Effector memory CD8-positive, alpha-beta T cell (primary cell): ENCODE measurements at places on chromosomes 12 and 14.
A peak's percentile ranks its signal among the peaks of the same experiment; 100 is the strongest.

DNA sequence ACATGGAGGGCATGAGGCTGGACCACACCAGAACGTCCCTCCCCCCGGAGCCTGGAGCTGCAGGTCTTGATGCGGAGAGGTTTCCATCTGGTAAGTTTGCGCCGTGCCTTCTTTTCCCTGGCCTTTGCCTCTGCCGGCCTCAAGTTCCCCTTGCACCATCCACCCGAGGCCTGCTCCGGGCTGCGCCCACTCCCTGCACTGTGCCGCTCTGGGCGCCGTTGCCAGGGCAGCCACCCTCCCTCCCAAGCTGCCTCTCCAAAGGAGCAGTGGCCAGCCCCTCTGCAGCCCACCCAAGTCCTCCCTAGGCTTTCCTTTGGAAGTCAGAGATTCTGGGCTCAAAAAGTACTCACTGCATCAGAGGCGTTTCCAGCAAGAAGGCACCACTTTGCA is 46.2 kb upstream of the MEG3 start:
- no peaks in the 10 kb centered on the region for H3K36me3 ChIP-seq
- H3K4me1 ChIP-seq: no peaks in the 10 kb centered on the region
- no peak overlapping the region for H3K27ac ChIP-seq
- H3K27me3 ChIP-seq: peaks cover 26% of the 10 kb centered on the region
- H3K4me3 ChIP-seq: no peak overlapping the region
- no peak for DNase-seq

DNA sequence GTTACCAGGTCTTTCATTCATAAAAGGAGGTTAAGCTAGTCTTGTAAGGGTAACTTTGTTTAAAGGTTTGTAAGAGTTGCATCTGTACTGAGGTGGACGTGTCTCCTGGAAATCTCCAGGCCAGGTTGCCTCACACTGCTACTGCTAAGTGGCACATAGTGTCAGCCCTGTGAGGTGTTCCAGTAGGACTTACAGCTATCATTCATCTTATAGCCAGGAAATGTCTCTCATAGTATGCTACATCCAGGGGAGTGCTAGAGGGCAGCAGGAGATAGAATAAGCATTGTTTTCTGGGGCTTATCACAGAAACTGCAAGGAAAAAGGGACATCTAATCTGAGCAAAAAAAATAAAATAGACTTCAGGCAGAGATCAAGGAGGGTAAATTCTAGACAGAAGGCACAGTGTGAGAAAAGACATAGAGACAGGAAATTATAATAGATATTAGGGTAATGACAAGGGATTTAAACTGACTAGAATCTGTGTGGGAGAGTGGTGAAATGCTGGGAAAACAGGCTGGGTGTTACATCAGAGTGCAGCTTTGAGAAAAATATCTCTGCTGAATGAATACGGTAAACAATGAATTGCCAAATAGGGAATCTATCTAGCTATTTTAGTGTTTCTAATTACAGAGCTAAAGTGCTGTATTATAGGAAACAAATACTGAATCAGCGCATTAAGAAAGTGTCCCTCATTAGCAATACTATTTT is 205.1 kb upstream of the ABCD2 start:
- no peak overlapping the region for H3K4me3 ChIP-seq
- H3K27me3 ChIP-seq: no peaks in the 10 kb centered on the region
- no peak overlapping the region for H3K27ac ChIP-seq
- no peaks in the 10 kb centered on the region for H3K4me1 ChIP-seq

DNA sequence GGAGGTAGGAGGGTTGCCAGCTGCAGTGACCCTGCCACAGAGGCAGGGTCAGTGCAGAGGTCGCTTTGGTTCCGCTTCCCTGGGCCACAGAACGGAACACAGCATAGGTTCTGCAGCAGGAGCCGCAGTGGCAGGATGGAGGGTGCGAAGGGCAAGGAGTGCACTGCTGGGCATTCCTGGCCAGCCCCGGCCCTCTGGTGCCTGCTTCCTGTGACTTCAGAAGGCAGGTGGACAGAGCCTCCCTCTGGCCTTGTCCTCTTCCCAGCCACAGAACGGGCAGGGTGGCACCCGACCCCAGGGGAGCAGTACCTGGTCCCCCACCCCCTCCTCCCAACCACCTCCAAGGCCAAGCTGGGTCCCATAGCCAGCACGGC is 37.7 kb downstream of the SLC8B1 start:
- DNase-seq: no peak
- H3K27me3 ChIP-seq: no peaks in the 10 kb centered on the region
- H3K27ac ChIP-seq: no peak overlapping the region

DNA sequence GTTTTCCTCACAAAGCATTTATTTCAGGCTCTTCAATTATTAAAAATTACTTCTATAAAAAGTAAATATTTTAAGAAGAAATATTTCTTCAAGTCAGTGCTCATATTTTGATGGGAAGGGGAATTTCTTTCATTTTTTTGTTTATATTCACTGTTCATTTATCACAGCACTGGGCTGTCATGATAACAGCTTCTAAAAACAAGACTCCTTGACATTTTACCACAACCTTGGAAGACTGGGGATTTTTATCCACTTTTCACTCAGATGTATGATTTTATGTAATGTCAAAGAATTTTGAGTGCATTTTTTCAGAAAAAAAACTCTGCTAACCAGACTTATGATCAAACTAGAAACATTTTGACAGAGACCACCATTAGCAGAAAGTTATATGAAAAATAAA is 149.7 kb downstream of the PHLDA1 start:
- H3K27ac ChIP-seq: no peak overlapping the region
- H3K27me3 ChIP-seq: peaks cover 10% of the 10 kb centered on the region
- no peak for DNase-seq
- H3K4me3 ChIP-seq: no peak overlapping the region
- H3K36me3 ChIP-seq: no peaks in the 10 kb centered on the region

DNA sequence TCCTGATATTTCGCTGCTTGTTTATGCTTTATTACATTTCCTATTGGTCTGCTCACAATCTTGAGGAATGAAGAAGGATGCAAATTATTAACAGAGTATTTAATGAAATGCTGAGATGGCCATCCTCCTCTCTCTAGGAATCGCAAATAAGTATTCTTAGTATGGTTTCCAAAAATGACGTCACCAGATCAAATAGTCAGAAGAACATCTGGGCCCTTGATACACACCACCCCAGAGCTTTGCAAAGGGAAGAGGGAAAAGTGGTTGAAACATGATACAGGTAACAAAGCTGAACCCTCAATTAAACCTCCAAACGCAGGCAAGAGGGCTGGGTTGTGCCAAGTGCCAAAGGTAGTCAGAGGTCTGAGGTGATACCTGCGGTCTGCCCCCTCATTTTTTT is 107.3 kb downstream of the BCL11B start:
- H3K4me3 ChIP-seq: no peak overlapping the region
- peaks cover 23% of the 10 kb centered on the region for H3K36me3 ChIP-seq
- H3K4me1 ChIP-seq: peaks cover 30% of the 10 kb centered on the region
- no peak for DNase-seq

DNA sequence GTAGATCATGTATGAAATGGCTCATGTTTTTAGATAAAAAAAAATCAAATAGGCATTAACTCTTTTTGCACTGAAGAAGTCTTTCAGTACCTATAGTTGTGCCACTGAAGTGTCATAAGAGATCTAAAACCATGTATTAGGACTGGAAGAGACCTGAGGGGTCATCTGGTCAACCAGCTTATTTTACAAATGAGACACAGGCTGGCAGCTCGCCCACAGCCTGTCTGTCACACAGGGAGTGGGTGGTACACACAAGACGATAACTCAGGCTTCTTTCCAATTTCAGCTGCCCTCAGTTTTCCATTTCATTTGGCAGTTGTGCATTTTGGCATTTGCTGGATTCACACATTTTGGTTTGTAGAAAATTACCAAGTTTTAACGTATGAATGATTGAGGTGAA is 34.7 kb downstream of the C12orf75 start:
- DNase-seq: no peak
- peaks cover 10% of the 10 kb centered on the region for H3K4me1 ChIP-seq
- H3K36me3 ChIP-seq: peaks cover 5% of the 10 kb centered on the region

DNA sequence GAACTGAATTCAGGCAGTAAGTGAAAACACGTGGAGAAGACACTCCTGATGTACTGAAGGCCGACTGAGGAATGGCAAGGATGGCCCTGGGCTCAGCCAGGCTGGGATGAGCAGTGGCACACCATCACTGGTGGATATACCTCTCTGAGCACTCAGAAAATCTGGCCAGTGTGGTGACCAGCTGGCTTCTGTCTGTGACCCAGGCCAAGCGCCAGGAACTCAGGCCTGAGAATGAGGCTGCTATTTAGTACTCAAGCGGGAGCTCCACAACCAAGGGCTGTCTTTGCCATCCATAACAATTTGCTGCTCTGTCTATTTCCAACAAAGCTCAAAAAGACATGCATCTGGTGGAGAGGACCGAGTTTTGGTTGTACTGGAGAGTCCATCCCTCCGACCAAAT is 586.3 kb downstream of the BCL11B start:
- peaks cover 6% of the 10 kb centered on the region for H3K27me3 ChIP-seq
- H3K27ac ChIP-seq: no peak overlapping the region
- no peak for DNase-seq
- no peaks in the 10 kb centered on the region for H3K4me1 ChIP-seq

- DNase-seq: no peak
- H3K36me3 ChIP-seq: no peaks in the 10 kb centered on the region
- H3K27ac ChIP-seq: no peak overlapping the region
- peaks cover 8% of the 10 kb centered on the region for H3K4me1 ChIP-seq
- no peak overlapping the region for H3K4me3 ChIP-seq
Measured at GRCh38 chr14:97336816-97337215, 539.6 kb downstream of the VRK1 start.

DNA sequence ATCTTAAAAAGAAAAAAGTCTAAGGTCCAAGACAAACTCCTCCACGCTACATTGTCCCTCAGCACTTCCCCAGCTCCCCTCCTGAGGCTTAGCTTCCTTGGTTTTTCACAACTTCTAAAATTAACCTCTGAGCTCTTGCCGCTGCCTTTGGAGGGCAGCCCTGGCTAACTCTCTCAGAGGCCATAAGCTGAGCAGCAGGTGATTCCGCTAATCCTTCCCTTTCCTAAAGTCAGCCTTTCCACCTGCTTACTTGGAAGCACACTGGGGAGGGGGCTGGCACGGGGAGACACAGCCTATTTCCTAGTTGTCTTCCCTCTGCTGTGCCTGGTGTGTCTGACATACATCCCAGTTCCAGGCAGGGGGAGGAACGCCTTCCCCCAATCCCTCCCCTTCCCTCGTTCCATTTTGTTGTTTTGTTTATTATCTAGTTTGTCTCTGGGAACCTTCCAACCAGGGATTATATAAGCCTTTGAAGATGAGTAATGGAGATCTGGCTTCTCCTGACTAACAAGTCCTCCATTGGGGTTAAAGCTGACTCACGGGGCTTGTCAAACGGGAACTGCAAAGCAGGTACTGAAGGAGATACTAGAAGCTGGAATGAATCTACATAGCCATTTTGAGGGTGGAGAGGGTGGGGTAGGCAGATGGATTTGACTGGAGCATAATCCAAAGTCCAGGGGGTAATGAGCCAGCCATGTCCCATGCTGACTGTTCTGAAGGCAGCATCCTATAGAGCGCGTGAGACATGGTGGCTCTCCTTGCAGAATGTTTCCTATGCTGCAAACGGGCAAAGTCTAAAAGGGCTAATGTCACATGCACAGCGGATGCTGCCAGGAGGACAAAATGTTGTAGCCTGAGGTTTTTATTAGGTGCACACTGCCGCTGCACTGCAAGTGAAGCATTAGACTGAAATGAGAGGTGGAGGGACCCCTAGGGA is 230.8 kb downstream of the FOXN3 start:
- no peaks in the 10 kb centered on the region for H3K27me3 ChIP-seq
- peaks cover 17% of the 10 kb centered on the region for H3K4me1 ChIP-seq
- peak overlapping the region; percentile 80 for H3K27ac ChIP-seq
- no peak overlapping the region for H3K4me3 ChIP-seq

DNA sequence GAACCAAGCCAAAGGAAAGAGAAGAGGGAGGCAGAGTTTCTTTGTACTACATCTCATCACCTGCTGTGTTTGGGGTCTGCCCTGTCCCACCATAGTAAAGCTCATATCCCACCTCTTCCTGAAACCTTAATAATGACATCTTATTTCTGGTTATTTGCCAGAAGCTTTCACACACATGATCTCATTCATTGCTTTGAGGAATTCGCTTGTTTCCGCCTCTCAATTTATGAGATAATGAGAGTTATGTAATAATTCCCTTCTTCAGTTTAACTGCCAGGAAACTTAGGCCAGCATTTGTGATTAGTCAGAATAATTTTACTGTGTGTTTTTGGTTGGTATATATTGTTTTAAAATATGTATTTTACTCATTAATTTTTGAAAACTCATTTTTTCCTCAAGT is 205.2 kb downstream of the CACNA1C start:
- no peak overlapping the region for H3K27ac ChIP-seq
- no peak overlapping the region for H3K4me3 ChIP-seq
- no peak for DNase-seq
- no peaks in the 10 kb centered on the region for H3K36me3 ChIP-seq
- H3K4me1 ChIP-seq: no peaks in the 10 kb centered on the region
